Activated CD4-positive, CD25-positive, alpha-beta regulatory T cell treated with anti-CD3 and anti-CD28 coated beads, Interleukin-2, amount 50 U/mL, for 24 hours (primary cell): ENCODE measurements at places on chromosomes 12 and 14.
A peak's percentile ranks its signal among the peaks of the same experiment; 100 is the strongest.

DNA sequence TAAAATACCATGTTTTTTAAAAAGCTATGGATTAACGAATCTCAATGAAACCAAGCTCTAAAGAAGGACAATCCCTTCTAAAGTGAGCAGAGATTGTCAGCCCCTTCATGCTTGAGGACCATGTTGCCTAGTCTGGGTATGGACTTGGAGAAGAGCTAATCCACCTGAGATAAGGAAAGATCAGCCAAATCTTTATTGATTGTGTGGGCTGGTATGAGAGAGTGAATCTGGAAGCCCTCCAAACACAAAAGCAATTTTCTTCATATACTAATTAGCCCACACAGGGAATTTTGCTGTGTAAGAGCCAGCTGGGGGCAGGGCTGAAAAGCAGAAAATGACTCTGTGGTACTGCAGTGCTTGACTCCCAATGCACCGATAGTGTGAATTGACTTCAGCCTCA lies 47.4 kb upstream of the DICER1 start:
- ATAC-seq = no peak

DNA sequence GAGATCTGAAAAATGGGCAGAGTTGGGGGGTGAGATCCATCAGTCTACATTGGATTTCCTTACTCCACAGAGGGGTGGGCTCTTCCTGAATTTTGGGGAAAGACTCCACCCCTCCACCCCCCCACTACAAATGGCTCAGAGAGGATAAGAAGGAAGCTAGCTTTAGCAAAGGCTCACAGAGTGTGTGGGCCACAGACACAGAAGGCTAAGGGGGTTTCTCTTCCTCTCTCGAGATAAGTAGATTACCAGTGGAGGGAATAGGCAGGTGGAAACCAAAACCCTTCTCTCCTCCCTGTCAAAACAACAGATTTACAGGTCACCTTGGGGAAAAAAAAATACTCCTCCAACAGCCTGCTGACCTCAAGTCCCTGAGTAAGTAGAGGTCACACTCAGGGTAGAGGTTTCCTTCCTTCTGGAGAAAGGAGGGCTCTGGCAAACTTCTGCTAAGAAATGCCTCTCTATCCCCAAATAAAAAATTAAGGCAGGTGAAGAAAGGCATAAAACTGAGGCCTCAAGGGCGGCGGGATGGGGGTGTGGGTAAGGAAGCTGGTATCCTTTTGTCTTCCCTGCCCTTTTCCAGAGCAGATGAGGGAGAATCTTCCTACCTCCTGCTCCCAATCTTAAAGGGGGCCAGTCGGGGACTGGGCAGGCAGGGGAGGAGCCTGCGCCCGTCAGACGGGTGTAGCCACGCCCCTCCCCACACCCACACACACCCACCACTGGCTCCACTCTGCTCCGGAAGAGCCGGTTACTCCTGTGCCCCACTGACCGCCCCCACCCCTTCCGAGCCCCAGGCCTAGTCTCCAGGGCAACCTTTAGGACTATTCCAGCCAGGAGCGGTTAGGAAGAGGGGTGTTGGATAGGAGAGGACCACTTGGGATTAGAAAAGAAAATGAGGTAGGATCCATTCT lies 1.9 kb upstream of the BAZ2A start:
- ATAC-seq = no peak

- ATAC-seq = no peak
These were observed 209.0 kb downstream of the TMTC3 start for GRCh38 chr12:88351146-88351545.

GRCh38 chr12:100199347-100200149 lies 1.1 kb upstream of the ACTR6 start:
- peak; percentile 76 for ATAC-seq

DNA sequence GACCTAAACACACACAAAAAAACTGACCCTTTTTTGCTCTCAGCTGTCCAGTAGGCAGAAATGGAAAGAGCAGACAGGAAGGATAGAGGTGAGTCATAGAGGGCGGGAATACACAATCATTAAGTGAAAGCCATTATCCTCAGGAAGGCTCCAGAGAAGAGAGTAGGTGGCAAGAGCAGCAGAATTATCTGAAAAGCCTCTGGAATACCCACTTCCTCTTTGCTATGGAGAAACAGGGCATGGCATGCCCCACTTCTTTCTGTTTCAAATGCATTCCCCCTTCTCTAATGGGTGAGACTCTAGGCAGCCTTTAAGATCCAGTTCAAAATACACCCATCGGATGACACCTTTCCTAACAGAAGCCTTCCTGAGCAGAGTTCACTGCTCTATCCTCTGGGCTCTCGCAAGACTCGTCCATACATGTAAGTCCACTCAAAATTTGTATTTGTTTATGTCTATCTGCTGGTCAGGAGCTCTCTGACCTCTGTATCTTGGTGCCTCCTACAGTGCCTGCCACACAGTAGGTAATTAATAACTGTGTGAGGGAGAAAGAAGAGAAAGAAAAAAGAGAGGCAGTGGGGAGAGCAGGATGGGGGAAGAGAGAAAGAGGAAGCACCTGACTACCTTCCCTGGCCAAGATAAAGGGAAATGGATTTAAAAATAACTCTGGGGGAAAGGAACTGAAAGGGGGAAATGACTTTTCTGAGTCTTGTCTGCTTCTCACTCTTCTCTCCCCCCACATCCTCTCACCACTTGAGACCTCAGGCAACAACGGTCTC lies 8.5 kb downstream of the KLHL33 start:
- ATAC-seq = peak; percentile 33

DNA sequence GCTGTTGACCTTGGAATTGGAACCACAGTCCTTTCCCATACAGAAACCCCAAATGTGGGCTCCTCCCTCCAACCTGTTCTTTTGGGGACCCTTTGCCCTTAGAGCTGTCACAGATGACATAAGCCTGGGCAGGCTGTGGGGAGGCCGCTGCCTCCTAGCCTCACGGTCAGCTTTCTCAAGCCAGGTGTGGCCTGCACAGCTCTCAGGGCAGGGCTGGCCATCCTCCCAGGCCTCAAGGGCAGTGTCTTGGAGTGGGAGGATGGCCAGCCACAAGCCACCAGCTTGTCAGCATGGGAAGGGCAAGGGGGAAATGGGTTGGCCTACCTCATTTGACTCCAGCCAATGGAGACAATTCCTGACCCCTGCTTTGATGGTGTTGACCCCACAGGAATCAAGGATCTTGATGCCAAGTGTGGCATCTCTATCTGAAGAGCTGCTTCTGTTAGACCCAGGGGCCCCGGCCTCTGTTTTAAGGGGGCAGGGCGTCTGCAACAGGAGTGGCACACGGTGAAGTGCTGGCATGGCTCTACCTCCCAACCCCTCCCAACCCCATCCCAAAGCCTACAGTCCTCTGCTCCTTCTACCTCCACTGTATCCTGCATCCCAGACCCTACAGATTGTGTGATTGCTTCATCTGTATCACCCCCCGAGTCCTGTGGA lies 11.5 kb downstream of the CBLN3 start:
- no peak for ATAC-seq

DNA sequence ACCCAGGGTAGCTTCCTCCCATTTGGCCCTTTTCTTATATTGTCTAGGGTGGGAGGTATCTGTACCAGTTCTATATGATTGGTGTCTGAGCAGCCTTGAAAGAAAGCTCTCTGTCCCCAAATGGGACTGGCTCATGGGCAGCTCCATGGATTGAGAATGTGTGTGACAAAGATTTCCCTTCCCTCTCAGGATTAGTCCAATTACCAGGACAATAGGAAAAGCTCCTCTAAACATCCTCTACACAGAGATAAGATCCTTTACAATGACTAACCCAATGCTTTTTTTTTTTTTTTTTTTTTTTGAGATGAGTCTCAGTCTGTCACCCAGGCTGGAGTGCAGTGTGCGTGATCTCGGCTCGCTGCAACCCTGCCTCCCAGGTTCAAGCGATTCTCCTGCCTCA lies 112.1 kb downstream of the SLC35F4 start:
- ATAC-seq = no peak

- no peak for ATAC-seq
These were observed 3.3 kb downstream of the IL26 start for GRCh38 chr12:68222326-68222725.

DNA sequence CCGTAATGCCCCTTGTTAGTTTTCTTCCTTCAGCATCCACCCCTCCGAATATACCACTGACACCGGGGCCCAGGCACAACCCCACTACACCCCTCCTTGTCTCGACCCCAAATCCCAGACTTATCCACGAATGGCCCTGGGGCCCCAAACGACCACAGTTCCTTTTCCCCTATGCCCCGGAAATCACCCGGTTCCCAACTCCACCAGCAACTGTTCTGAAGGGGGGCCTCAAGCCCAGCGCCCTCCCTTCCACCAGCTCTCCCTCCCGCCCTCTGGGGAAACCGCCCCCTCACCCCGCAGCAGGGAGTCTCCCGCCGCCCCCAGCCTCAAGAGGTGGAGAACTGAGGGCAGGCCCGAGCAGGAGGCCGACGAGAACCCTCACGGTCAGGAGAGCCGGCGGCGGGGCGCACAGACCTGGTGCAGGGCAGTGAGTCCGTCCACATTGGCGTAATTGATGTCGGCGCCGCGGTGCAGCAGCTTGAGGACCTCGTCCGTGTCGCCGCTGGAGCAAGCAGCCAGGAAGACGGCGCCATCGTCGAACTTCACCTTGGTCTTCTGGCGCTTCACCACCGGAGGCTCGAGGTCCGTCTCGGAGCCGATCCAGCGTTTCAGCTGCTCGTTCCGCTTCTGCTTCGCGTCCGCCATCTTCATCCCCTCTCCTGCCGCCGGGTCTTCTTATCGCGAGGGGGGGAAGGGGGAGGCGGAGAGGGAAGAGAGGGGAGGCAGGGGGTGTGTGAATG lies 446 bp downstream of the PPP1R12A start:
- ATAC-seq = peak; percentile 9

GRCh38 chr14:100487304-100487703 lies 99.9 kb downstream of the BEGAIN start:
- no peak for ATAC-seq

- ATAC-seq = no peak
These were observed 100.4 kb downstream of the TMTC3 start for GRCh38 chr12:88242571-88242925.

DNA sequence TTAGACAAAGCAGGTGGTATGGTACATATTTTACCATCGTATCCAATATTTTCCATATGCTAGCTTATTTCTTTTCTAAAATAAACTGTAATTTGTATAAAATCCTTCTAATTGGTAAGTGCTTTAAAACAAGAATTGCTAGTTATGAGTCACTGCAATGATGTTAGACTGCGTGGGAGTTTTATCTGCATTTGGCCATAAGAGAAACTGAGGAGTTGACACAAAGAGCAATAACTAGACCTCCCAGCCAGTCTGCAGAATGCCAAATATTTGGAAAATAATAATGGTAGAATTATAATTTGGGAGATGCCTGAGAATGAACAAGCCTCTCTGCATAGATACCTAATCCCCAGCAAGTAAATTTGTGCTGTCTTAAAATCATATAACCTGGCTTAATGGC lies 61.7 kb upstream of the PTPRR start:
- no peak for ATAC-seq

- no peak for ATAC-seq
These were observed 17.8 kb downstream of the ELK3 start for GRCh38 chr12:96211988-96212387.

GRCh38 chr12:107917912-107918800 lies 143.7 kb downstream of the ASCL4 start:
- no peak for ATAC-seq

GRCh38 chr12:108563136-108563803 lies 874 bp downstream of the ISCU start:
- peak; percentile 58 for ATAC-seq

DNA sequence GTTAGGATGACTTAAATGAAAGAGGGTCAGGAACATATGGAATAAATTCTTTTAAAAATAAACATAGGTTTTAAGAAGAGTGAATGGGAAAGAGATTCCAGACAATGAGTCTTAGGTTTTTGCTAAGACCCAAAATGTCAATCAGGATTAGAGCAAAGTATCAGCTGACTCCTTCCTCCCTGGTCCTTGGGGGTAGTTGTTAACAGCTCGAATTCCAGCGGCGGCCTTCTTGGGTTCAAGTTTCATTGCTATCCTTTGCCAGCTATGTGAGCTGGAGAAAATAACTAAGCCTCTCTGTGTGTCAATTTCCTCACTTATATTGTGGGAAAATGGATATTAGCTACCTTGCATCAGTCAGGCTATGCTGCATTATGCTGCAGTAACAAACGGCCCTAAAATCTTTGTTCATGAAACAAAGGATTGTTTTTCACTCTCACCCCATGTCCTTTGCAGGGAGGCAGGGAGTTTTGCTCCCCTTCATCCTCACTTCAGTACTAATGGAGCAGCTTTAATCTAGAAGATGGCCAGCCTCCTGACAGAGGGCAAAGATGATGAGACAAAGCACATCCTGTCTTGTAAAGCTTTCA lies 83.8 kb upstream of the RFLNA start:
- ATAC-seq = no peak

GRCh38 chr14:39873791-39874190 lies 441.6 kb upstream of the FBXO33 start:
- no peak for ATAC-seq

GRCh38 chr14:71665157-71665556 lies 267.1 kb upstream of the RGS6 start:
- no peak for ATAC-seq

DNA sequence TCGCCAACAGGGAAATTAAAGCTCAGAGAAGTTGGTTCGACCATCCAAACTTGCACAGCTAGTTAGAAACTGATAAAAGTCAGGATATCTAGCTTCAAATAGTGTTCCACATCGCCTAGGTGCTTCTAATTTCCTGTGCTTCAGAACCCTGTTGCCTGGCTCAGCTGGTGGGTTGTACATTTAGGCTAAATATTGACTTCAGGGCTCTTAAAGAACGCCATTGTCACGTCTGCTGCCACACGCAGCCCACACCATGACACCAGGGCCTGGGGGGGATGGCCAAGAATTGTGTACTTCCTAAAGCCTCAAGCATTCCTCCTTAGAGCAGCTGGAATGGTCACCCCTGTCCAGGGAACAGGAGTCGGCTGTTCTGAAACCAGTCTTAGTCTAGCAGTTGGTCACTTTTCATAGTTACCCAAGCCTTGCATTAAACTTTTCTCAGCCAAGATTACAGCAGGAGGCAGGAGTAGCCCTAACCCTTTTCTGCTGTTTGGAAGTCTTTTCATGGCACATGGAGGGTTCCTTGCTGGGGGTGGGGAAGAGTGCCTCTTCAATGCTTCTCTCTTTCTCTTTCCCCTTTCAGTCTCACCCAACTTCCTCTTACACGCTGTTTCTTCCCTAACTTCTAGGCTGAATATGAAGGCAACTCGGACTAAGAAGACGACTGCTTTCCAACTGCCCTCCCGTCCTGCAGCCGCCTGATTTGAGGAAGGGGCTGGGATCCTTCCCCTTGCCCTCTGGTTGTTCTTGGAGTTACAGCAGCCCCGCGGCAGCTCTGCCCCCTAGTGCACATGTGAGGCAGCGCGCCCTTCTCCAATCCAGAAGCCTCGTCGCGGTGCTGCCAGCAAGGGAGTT lies 17.1 kb downstream of the FOS start:
- ATAC-seq = no peak

- ATAC-seq = no peak
These were observed 6.5 kb downstream of the SLC22A17 start for GRCh38 chr14:23345987-23346692.
